ENCODE measurements at places on chromosomes 7 and 10.

GRCh38 chr7:38410056-38410455, 136.6 kb upstream of the TARP start:
- no peak for DNase-seq

- DNase-seq = no peak
Measured at GRCh38 chr7:92797693-92798092, 38.7 kb downstream of the CDK6 start.

DNA sequence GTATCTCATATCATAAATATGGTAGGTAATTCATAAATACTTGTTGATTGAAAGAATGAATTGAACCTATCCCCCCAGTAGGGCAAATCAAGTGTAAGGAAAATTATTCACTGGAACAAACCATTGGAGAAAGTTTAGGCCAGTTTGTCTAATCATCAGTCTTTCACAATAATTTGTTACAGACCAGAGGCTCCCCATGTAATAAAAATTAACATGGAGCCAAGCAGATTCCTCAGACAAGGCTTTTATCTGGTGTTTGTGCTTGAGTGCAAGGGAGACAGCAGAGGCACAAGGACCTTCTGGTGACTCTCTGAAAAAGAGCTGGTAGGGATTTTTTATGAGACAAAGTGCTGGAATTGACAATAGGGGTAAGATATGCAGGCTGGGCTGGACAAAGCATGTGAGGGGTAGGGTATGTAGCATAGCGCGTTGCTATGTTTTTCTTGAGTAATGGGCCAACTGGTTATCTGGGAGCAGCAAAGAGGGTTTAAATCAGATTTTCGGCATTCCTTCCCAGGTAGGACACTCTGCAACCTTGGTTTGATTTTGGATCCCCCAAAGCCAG, 7.8 kb upstream of the PANK1 start:
- no peak for DNase-seq

DNA sequence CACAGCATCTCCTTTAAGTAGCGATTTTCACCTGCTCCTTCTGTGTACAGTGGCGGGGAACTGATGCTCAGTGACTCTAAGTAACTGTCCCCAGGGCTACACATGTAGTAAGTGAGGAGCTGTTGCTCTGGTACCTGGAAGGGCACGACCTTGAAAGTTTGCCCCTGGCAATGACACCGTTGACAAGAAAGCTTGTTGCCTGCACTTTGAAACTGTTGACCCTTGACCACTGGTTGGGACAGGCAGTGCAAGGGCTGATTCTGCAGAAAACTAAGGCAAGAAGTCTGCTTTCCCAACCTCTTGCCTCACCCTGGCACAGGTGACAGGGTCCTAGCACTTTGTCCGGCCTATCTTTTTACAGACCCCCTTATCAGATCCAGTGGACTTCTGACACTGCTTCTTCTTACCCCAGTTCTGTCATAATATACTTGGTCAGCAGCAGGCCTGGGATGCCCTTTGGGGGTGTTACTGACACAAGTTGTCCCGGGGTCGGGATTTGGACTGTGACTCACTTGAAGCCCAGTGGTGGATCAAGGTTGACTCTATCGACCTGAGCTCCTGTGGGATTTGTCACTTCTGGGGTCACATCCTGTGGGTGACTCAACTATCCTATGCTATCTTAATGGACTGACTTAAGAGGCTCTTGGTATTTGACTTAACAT, 5.8 kb downstream of the ACSL5 start:
- no peak for DNase-seq

- no peak for DNase-seq
Measured at GRCh38 chr7:138502023-138502767, 42.1 kb downstream of the TRIM24 start.

- no peak for DNase-seq
Measured at GRCh38 chr7:21361413-21362125, 66.3 kb upstream of the SP4 start.

- DNase-seq = no peak
Measured at GRCh38 chr7:27952456-27953285, 212.7 kb downstream of the TAX1BP1 start.

- DNase-seq = no peak
Measured at GRCh38 chr10:106609470-106610266, 554.8 kb downstream of the SORCS1 start.

DNA sequence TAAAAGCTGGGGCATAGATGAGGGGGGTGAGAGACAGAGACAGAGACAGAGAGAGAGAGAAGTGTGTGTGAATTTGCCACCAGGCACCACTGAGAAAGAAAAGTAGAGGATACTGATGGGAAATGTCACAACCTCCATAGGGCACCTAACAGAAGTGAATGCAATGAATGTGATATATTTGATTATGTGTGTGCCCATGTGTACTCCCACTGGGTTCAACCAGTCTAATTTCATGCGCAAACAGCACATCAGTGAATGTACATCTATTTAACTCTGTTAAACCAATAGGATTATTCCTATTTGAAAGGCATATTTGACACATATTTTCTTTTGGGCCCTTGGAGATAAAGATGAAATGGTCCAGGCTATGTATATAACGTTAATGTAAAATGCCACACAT, 241.3 kb downstream of the KCNMA1 start:
- no peak for DNase-seq

GRCh38 chr7:66693331-66693730, 47.2 kb upstream of the RABGEF1 start:
- DNase-seq = no peak

DNA sequence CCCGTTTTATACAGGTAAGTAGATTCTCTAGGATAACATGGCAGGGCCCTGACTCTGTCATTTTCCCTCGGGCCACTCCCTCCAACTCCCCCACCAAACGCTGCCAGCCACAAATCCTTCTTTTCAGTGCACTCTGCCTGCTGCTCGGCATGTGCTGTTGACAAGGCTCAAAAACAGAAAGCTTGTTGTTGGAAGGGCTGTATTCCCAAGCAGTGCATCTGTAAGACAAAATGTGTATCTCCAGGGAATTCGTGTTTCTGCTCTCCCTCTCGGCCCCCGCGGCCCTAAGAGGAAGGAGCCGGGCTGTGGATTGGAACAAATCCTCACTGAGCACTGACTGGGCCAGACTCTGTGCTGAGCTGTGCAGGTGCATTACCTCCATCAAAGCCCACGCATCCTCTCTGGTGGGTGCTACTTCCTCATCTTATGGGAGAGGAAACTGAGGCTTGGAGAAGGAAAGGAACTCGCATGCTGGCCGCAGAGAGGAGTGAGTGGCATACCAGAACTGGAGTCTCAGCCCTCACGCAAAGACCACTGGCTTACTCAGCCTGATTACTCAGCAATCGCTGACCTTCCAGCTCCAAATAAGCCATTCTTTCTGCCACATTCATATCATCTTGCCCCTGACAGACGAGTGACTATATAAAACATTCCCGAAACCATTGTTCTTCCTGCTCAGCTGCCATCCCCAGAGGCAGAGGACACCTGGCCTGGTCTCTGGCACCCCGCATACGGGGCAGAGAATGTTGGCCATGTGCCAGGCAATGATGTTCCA, 33.5 kb upstream of the ENO4 start:
- no peak for DNase-seq

- no peak for DNase-seq
Measured at GRCh38 chr10:127882801-127883459, 9.8 kb downstream of the CLRN3 start.

DNA sequence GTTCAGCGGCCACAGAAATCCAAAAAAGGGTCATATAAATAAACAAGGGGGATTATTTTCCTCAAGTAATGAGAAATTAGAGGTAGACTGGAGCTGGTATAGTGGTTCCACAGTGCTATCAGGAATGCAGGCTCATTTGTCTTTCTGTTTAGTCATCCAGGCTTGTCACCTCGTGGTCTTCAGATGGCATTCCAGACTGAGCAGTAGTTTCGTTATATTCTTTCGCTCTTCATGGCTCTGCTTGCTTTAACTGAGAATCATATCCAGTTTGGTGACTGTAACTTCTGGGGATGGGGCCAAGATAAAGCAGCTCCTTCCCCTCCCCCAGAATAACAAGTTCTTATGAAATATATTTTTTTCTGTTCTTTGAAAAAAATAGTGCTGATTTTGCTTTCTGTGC, 9.5 kb downstream of the ANKIB1 start:
- no peak for DNase-seq

- no peak for DNase-seq
Measured at GRCh38 chr7:154684666-154685563, 318.0 kb downstream of the PAXIP1 start.

GRCh38 chr10:11588873-11589574, 22.4 kb downstream of the USP6NL start:
- DNase-seq = no peak

DNA sequence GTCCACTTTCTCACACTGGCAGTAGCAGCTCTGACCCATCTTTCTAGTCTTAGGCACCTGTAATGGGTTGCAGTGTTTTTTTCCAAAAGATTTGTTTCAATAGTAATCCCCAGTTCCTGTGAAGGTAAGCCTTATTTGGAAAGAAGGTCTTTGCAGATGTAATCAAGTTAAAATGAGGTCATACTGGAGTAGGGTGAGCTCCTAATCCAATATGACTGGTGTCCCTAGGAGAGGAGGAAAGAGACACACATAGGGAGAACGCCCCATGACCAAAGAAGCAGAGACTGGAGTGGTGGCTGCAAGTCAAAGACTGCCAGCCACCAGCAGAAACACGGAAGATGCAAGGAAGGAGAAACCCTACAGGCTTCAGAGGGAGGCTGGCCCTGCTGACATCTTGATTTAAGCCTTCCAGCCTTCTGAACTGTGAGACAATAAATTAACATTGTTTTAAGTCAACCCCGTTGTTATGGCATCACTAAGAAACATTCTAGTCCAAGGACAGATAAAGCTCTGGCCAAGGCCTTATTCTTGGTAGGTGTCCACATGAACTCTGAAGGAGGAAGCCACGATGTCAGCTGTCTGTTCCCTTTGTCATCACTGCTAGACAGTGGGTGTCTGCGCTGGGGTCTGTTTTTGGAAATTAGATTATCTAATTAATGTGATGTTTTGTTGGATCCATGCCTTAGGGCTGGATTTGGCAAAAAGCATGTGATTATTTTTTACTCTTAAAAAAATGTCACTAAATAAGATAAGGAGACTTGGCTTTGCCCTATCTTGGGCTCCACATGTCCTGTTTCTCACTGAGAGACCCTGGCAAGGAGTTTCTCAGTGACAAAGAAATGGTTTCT, 214.9 kb downstream of the KCNMA1 start:
- no peak for DNase-seq

- DNase-seq = no peak
Measured at GRCh38 chr7:67854221-67855178, 857.9 kb downstream of the TYW1 start.

DNA sequence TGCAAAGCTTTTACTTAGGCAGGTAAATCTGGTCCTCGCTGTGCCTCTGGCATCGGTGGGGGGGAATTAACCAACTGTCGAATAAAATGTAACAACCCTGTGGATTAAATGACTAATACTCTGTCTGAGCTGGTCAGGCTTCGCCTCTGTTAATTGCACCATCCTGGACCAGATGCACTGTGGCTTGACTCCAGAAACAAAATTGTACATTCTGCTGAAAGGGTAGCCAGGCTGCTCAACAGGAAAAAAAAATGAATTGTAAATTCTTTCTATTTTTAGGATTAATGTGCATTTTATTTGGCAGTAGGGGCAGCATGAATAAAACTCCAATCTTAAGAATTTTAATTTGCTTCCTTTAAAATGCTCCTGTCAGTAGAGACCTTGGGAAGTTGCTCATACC, 389.4 kb downstream of the SORCS1 start:
- no peak for DNase-seq

GRCh38 chr7:158358926-158359645, 228.5 kb downstream of the PTPRN2 start:
- no peak for DNase-seq

Measured in stimulated activated naive CD8-positive, alpha-beta T cell treated with anti-CD3 and anti-CD28 coated beads, Interleukin-15, Interleukin-2, amounts not matched to agents 100 U/mL and 50 U/mL, for 24 hours (primary cell).